Osteocyte (in vitro differentiated cells): ENCODE measurements at places on chromosomes 16 and 17. TPM values are rescaled to one million over a fixed set of nuclear protein-coding genes. Genes with fewer than 3 reads are reported as not detected.

The NPIPB12 gene
- 55.1 and 70.4 TPM in 2 replicates for total RNA-seq

- H3K4me1 ChIP-seq = no peaks in the 10 kb centered on the region
- no peaks in the 10 kb centered on the region for H3K36me3 ChIP-seq
- DNase-seq = no peak
- no peak overlapping the region for H3K27ac ChIP-seq
- H3K4me3 ChIP-seq = no peak overlapping the region
- H3K27me3 ChIP-seq = no peaks in the 10 kb centered on the region
These were observed 70.1 kb upstream of the SHISA6 start for GRCh38 chr17:11170881-11171280.

DNA sequence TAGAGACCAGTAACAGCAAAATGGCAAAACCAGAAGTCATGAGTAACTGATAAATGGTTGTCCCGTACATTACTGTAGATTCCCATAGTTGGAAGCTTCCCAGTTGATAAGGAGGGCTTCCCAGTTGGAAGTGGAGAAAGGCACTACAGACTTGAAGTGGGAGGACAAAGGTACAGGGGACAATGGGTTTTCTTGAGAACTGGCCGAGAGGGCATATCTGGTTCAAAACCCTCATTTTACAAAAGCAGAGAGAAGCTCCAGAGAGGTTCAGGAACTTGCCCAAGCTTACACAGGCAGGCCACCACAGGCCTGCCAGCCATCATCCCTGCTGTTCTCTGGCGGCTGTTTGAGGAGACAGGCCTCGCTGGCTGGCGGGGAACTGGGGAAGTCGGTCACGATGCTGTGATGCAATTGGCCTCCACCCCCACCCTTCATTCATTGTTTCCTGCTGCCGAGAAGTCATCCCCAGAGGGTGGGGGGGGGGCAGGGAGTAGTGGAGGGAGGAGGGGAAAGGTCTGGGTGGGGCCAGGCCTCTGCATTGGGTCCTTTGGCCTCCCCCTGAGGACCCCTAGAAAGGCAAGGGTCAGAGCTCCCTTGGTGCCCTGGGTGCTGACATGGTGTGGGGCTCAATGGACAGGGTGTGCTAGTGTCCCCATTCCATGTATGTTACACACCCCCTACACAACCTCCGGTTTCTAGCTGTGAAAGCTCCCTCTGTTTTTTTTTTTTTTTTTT lies 3.0 kb downstream of the UBALD2 start:
- DNase-seq = no peak
- peaks cover 34% of the 10 kb centered on the region for H3K4me1 ChIP-seq
- peak overlapping the region; percentile 18 for H3K4me3 ChIP-seq
- H3K27ac ChIP-seq = peak overlapping the region; percentile 18
- H3K36me3 ChIP-seq = no peaks in the 10 kb centered on the region
- H3K27me3 ChIP-seq = no peaks in the 10 kb centered on the region

The TP53TG3B gene
- not detected in 2 replicates for total RNA-seq

- no peaks in the 10 kb centered on the region for H3K27me3 ChIP-seq
- H3K36me3 ChIP-seq = no peaks in the 10 kb centered on the region
- H3K27ac ChIP-seq = no peak overlapping the region
These were observed 11.3 kb upstream of the PECAM1 start for GRCh38 chr17:64401941-64402340.

- H3K36me3 ChIP-seq = no peaks in the 10 kb centered on the region
- no peak for DNase-seq
- H3K27ac ChIP-seq = no peak overlapping the region
- H3K27me3 ChIP-seq = peaks cover 3% of the 10 kb centered on the region
These were observed 1.4 kb downstream of the FMNL1 start for GRCh38 chr17:45222996-45223538.

The TBC1D3D gene
- total RNA-seq = 0.63 and 0.91 TPM in 2 replicates
